Activated CD4-positive, alpha-beta memory T cell treated with anti-CD3 and anti-CD28 coated beads, Interleukin-2, amount 10 ng/mL, durations not matched to agents 7 days and 5 days (primary cell): ENCODE measurements at places on chromosomes 12 and 14.

DNA sequence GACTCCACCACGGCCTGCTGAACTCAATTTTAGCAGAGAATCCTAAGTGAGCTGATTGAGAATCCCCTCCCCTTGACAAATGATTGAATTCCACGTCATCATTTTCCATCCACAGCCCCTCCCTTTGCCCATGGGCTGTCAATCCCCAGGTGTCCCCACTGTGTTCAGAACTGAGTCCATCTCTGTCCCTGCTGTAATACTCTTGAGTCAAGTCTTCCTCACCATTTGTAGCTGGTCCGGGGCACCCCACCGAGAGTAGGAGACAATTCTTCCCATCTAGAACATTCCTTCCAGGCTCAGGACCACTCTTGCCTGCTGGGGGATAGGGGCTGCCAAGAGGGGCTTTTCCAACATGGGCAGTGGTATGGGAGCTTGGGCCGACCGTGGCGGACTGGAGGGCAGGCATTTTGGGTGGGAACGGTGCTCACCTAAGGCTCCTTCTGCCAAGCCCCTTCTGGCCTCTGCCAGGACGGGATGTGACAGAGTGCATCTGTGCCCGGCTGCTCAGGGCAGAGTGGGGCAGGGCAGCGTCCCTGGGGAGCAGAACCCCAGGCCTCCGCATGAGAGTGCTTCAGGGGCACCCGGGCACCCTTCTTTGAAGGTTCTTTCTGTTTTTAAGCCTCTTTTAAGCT is 218.1 kb upstream of the RTL1 start:
- DNase-seq = no peak

DNA sequence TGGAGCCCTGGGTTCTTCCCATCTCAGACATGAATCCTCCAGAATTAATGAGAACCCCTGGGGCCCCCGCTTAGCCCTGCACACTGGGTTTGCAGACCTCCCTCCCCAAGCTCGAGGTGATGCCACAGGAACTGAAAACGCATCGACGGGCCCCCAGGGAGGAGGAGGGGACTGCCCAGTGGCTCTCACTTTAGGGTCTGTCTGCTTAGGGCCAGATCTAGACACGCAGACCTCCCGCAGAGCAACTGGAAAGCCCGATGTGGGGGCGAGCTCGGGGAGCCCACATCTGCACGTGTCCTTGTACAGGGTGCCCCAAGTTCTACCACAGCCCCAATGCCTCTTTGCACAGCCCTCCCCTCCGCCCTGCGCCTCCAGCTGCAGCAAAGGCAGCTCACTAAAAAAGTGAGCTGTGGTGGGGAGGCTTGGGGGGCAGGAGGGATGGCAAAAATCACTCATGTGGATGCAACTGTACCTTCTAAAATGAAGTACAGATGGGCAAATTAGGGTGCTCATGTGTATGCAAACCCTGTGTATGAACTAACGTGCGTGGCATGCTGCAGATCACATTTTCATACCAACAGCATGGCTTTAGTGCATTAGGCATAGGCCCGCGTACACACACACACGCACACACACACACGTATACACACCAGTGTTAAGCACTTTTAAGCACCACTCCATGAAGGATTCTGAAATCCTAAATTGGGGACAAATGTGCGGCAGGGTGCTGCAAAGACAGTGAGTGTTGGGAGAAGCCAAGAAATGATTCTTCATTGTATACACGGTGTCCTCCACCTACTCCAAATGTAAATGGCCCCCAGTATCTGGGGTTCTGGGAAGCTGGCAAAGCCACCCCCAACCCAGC is 99.9 kb upstream of the MAP1LC3B2 start:
- DNase-seq = no peak

DNA sequence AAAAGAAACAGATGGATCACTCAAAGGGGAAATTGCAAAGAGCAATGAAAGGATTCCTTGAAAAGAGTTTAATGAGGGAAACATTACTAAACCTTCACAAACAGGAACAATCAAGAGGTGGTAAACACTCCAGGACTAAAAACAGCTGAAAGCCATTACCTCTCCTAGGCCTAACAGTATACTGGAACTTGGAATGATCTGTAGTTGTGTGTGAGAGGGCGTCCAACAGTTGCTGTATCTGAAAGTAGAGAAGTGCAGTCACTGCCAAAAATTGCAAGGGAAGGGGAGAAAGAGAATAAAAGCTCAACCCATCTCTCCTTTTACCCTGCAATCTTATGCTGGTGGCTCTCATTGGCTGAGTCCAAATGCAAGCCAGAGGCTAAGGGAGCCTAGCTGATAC is 17.0 kb upstream of the MIS18BP1 start:
- no peak for DNase-seq

- no peak for DNase-seq
Observed at GRCh38 chr12:97938031-97938430, 475.4 kb downstream of the RMST start.

DNA sequence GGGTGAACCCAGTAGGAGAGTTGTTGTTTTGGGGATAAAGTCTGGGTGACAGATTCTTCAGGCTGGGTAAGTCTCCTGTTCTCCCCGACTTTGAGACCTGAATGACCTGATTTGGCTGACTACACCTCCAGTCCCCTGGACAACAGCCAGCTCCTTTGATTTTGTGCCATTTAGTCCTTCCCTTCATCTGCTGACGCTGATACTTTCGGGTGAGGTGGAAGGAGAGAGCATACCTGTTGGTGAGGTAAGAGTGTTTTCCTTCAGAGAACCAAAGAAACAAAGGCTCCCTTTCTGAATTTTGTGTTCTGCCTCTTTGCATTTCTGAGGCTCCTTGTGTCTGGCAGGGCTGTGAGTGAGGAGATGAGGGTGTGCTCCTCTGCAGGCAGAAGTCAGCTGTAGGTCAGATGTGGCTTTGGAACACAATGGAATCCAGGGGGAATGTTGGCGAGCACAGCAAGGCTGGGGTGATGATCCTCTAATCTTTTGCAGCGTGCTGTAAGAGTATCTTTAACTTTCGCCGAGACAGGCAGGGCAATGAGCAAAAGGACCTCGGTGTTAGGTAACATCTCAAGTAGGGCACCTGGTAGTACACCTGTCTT is 12.1 kb downstream of the ETV6 start:
- no peak for DNase-seq

DNA sequence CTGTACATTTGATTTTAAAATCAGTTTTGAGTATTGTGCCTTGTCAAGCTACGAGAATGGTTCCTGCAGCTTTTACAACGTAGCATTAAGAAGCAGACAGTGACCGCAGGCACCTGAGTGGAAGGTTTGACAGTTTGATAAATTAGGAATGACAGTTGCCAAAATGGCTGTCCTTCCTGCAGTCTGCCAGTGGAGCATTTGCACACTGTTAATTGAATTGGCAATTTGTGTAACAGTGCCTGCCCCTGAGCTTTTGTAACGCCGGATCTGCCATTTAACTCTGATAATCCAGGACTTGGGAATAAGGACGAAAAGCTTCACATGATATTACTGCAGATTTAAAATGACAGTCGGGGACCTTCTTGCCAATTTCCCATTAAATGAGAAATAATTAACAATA is 385.3 kb downstream of the NPAS3 start:
- no peak for DNase-seq
